HFF-Myc (cell line): ENCODE measurements at places on chromosomes 5 and 9.

GRCh38 chr5:165906871-165907270 lies 2384.6 kb upstream of the WWC1 start:
- DNase-seq = no peak

DNA sequence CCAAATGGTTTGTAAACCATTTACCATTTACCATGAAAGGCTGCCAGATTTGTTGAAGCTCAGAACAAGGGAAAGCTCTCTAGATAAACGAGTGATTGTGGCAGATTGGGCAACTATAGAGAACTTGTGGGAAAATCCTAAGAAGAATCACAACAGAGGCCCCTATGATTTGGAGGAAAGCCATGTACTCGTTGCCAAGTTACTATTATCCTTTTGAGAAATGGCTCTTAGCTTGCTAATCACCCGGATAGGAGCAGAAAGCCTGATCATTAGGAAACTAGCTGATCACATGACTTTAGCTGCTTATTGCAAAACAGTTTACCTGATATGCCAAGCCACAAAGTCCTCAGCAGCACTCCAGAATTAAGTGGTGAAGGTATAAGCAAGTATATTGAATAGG lies 23.5 kb upstream of the ATG10 start:
- no peak for DNase-seq

- DNase-seq = no peak
Observed at GRCh38 chr9:129178568-129179382, 714 bp upstream of the IER5L start.

- DNase-seq = no peak
Observed at GRCh38 chr5:172946146-172946545, 13.1 kb upstream of the RPL26L1 start.

GRCh38 chr5:178279723-178280438 lies 47.3 kb upstream of the PHYKPL start:
- DNase-seq = peak; percentile 36

- DNase-seq = no peak
Observed at GRCh38 chr5:169873642-169874041, 106.7 kb downstream of the INSYN2B start.

DNA sequence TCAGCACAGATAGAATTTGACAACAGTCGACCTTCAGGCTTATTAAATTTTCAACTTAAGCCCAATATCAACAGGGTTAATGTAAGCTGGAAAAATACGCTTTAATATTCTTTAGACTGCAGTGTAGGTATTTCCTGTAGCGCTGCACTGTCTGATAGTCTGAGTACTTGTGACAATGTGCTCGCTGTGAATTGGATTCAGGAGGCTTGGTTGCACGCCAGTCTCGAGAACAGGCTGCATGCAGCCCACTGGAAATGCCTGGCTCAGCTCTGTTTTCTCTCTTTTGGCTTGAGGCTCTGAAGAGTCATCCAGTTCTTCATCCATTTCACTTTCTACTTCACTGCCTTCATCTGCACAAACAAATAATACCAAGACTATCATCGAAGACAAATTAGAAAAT lies 300.9 kb downstream of the RFX3 start:
- no peak for DNase-seq

- no peak for DNase-seq
Observed at GRCh38 chr9:5947912-5948311, 57.2 kb downstream of the MLANA start.

- no peak for DNase-seq
Observed at GRCh38 chr5:6273090-6273735, 105.1 kb downstream of the MED10 start.

DNA sequence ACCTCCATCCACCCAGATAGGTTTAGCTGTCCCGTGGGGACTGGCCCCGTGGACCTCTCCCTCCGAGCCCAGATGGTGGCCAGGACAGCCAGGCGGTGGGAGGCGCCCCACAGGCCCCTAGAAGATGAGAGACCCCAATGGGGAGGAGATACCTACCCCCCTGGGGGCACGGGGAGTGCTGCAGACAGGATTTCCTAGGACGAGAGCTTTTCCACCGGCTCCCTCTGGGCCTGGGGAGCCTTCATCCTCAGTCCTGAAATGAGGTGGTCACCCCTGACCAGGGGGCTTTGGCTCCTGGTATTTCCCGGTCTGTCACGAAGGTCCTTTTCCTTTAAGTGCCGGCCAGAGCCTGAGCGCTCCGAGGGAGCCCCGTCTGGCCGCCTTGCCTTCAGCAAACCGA lies 46.8 kb downstream of the MRPL36 start:
- no peak for DNase-seq

- no peak for DNase-seq
Observed at GRCh38 chr5:67393211-67393610, 196.6 kb upstream of the CD180 start.

DNA sequence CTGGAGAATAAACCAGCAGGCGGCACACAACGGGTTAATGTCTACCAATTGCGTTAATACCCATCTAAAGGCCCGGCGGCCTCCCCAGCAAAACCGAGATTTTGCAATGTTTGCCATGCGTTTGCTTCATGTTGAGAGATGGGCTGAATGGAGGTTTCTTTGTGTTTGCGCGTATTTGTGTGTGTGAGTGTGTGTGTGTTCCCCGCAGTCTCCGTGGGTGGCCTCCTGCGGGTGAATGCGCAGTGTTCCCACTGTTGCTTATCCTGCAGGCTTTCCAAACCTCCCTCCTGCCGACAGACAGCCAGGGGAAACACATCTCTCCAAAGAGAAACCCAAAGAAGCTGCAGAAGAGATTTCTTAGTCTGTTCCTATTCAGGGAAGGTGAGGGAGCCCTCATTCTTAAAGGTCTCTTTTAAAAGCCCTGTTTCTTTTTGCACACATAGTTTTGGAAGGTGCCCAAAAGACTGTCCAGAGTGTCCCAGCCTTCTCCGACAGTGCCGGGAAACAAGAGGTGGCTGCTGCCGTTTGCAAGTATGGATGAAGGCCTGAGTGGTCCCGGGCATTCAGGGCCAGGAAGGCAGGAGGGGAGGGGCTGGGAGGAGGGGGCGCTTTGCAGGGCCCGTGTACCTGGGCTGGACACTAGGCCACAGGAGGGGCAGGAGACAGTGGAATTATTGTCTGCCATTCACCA lies 103.8 kb upstream of the ERCC6L2 start:
- DNase-seq = no peak

GRCh38 chr5:60958088-60958487 lies 13.1 kb downstream of the NDUFAF2 start:
- no peak for DNase-seq

- peak; percentile 62 for DNase-seq
Observed at GRCh38 chr5:159100025-159100781, 487 bp upstream of the EBF1 start.

DNA sequence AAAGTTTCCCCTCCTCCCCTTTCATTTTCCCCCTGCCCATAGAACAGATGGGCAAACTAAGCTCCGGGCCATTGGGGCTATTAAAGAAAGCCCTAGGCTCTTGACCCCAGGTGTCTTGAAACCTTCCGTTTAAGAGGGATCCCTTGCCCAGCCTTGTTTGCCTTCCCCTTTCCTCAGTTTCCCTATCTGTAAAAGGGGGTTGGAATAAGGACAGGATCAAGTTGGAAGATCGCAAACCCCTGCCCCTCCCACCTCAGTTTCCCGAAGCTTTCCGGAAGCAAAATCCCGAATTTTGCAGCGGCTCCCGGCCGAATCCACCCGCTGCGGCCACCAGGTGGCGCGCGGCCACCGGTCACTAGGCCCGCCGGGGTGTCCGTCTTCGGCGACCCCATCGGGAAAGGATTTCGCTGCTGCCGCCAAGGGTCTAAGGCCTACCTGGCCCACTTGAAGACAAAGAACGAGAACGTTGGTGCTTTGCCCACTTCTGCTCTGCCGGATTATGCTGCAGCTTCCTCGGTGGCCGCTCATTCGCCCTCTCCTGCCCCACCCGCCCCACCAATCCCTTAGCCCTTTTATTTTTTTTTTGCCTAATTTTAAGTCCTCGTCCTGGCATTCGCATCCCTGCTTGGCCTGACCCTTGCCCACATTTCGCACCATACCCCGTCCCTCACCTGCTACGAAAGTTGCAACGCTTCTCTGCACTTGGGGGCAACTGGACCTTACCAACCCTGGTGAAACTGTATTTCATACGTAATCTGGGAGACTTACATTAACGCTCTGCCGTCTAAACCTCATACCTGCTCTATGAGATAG lies 962 bp upstream of the NR6A1 start:
- no peak for DNase-seq

- no peak for DNase-seq
Observed at GRCh38 chr9:22446950-22447617, 460 bp downstream of the DMRTA1 start.

DNA sequence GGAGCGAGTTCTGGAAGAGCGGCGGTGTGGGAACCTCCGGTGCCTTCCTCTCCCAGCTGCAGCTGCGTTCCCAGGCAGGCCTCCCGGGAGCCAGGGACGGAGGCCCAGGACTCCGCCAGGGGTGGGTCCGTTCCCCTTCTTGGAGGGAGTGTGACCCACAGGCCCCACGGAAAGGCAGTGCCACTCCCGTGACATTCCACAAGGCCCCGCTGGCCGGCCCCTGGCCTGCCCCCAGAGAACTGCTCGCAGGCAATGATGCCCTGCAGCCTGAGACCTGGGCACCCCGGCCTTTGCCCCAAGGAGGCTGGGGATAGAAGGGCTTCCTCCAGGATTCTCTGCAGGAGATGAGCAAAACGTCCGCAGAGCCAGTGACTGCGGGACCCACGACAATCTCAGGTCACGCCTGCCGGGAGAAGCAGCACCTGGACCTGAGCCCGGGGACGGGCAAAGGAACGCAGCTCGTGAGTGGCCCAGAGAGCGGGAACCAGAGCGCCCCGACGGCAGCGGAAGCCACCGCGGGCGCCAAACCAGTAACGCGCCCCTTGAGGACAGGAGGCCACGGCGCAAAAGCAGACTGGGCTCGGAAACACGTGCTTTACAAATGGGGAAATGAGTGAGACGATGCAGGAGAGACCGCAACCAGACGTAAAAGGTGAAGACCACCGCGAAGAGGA lies 9.3 kb downstream of the OBP2B start:
- DNase-seq = no peak

DNA sequence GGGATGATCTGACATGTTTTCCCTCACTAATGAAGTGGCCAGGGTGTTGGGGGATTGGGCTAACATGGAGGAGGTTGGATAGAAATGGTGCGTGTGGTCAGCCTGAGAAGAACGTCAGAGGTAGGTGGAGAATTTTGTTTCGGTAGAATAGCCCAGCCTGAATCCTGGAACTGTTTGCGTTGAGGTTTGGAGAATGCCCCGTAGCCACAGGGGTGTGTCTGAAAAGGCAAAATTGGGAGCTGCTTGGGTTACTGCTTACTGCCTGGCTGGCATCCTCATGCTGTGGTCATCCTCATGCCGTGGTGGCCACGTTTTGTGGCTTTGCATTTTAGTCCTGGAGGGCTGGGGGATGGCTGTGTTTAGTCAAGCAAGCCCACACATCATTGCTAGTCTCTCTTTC lies 236.9 kb downstream of the GOLPH3 start:
- no peak for DNase-seq

DNA sequence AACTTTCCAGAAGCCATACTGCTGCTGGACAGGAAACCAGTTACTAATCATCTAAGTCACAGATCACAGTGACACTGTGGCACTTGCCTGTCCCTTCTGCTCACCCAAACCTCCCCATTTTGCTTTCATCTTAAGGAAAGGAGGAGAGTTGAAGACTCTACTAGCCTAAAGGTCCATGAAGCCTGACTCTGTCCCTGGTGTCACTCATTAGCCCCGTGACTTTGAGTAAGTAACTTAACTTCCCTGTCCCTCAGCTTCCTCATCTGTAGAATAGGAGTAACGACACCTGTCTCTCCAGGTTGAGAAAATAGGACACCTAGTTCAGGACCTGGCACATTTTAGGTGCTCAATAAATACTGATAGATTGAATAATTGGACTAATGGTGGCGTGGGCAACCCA lies 536 bp upstream of the SLC6A7 start:
- DNase-seq = no peak

DNA sequence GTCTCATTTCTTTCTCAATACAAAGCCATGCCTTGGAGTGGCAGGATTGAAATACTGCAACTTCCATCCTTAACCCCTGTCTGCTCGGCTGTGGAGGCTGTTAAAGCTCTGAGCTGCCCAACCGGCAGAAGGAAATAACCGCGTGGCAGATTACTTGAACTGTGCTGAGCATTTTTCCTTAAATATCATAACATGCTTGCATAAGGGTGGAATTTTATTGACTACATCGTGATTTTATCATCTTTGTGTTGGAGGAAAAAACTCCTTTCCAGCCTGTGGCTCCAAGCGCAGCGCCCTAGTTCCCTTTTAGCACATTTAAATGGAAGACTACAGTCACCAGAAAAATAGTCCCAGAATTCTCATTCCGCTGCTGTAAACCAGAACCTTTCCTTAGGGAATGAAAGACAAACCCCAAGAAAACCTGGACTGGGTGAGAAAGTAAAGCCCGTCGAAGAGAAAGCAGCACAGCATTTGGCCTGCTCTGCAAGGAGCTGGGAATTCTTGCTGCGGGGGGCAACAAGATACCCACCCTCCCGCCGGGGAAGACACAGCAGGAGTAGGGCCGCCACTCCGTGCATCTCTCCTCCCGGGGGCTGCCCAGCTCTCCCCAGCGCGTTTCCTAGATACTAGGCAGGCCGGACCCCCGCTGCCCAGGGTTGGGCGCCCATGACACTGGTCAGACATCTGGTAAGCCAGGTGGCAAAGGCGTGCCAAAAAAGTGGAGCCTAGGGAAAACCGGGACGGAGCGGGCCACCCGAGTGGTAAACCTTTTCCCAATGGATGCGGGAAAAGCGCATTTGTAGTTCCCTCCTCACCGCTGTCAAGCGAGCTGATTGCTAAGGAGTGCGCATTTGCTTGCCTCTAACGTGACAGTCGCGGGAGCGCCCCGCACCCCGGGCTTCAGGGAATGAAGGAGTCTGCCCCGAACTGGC lies 1.3 kb downstream of the SHC3 start:
- DNase-seq = no peak

- DNase-seq = peak; percentile 89
Observed at GRCh38 chr9:136326061-136326760, 1.1 kb upstream of the GPSM1 start.

DNA sequence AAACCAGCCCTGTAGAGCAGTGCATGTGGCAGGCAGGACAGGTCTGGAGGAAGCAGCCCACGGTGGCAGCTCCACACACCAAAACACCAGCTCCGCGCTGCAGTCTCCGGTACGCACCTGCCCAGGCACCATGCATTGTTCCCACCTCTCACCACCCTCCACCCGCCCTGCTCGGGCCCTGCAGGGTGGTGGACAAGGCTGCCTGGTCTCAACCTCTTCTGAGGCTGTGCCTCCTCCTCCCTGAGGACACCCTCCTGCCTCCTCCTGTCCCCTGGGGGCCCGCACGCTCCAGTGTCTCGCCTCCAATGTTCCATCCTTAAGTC lies 96.2 kb downstream of the KCNT1 start:
- no peak for DNase-seq

DNA sequence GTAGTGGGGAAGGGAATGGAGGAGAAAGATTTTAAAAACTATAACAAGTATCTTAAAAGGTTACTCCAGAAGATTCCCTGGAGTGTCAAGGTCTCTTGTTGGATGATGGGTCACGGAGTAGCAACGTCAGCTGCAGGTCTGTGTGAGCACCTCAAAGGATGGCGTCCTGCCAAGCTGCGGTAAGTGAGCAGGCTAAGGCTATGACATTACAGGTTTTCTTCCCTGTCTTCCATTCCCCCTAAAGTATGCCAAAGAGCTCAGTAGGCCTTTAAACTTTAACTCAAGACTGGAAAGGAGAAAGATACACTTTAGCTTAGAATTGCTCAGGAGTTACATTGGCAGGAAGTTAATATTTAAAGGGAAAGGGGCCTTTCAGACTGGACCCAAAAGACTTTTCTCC lies 17.5 kb downstream of the SPOCK1 start:
- no peak for DNase-seq
